ENCODE measurements at places on chromosomes 7 and 10.

GRCh38 chr7:70016044-70016770 is 417.9 kb downstream of the AUTS2 start:
- DNase-seq = no peak

DNA sequence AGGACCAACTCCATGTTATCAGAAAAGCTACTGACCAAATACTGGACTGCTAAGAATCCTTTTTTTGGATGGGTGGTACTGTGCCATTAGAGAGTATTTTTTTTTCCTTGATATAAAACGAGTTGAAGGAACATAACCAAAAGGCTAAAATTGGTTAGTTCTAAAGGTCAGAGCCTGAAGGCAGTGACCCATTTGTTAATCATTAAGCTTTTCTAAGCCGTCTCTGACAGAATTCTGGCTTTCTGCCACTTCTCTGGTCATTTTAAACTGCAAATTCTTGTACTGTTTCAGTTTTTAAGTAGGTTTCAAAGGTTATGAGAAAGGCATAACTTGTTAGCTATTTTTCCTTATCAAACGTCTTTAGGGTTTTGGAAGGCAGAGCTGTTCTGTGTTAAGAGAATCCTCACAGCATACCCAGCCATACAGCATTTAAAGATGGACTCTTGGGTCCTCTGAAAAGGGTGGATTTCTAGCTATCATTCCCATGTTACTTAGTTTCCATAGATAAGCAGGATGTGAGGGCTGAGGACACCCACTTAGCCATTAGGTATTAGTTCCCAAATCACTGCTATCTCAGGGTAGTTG is 196.8 kb downstream of the RNLS start:
- no peak for DNase-seq

DNA sequence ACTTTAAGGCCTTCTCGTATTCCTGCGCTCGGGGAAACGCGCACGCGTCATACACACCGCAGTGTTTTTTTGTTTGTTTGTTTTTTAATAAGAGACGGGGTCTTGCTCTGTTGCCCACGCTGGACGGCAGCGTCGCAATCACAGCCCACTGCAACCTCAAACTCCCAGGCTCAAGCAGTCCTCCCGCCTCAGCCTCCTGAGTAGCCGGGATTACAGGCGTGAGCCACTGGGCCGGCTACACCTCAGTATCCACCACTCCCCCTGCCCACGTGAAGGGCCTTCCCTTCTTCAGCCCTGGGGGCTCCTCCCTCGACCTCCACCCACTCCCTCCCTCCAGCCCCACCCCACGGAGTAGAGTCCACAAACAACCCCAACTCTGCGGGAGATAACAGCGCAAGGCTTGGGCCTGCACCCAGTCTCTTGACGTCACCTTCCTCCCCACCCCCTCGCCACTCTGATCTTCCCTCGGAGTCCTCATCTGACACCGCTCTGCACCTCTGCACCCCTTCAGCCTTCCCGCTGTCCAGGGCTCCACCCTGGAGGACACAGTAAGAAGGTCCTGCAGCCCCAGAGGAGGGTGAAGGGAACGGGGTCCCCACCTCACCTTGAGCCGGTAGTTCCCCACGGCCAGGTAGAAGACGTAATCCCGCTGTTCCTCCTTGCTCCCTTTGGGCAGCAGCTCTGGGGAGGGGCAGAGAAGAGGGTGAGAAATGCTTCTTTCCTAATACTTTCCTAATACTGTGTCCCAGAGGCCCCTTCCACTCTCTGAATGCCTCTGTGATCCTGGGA is 2.8 kb upstream of the CLDN15 start:
- no peak for DNase-seq

DNA sequence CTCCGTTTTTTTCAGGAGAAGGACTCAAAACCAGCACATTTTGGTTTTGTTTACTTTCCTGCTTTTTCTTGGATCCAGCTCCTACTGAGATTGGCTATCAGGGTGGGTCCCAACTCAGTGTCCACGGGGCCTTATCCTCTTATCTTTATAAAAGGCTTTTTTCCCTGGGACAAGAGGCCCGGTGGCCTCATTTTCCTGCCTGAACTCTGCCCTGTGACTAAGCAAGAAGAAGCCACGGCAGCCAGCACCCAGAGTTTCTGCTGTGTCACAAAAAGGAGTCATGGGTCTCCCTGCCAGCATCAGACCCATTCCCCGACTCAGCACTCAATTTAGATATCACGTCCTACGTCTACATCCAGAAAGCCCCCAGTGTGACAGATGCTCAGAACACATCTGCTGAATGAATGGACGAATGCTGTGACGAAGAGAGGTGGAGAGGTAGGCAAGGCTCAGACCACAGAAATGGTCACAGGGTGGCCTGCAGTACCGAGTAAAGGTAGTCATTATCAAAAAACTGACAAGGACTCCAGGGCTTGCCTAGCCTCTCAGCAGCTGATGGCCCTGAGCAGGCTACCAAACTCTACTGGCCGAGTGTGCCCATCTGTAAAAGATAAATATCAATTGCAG is 16.7 kb downstream of the DLG5 start:
- no peak for DNase-seq

GRCh38 chr7:148260599-148260998 is 330.0 kb upstream of the C7orf33 start:
- DNase-seq = no peak

- no peak for DNase-seq
These were observed 683.8 kb upstream of the ANKRD30A start for GRCh38 chr10:36441557-36441956.

DNA sequence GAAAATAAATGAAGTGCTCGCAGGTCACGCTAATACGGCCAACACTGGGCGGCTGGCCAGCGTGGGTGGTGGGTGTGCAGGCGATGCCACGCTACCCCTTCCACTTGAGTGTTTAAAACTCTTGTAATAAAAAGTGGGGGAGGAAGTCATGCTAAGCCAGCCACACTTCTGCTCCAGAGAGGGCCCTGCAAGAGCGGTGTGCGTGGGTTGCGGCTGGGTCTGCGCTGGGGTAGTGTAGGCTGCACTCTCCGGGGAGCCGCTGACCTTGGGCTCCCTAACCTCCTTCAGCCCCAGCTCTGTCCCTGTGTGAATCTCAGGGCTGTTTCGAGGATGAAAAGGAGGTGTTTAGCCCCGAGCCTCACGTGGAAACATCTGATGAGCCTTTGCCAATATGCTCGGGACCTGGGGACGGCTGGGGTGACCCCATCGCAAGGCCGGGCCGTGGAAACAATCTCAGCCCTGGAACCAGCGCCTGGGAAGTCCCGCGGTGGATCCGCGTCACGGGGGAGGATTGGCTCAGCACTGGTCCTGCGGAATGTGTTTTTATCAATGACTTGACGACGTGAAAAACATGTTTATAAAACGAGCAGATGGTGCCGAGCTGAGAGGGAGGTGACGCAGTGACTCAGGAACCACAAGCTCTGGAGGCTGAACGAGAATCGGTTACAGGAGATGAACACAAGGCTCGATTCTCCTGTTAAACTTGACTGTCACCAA is 278.5 kb downstream of the DNAJB6 start:
- DNase-seq = no peak

DNA sequence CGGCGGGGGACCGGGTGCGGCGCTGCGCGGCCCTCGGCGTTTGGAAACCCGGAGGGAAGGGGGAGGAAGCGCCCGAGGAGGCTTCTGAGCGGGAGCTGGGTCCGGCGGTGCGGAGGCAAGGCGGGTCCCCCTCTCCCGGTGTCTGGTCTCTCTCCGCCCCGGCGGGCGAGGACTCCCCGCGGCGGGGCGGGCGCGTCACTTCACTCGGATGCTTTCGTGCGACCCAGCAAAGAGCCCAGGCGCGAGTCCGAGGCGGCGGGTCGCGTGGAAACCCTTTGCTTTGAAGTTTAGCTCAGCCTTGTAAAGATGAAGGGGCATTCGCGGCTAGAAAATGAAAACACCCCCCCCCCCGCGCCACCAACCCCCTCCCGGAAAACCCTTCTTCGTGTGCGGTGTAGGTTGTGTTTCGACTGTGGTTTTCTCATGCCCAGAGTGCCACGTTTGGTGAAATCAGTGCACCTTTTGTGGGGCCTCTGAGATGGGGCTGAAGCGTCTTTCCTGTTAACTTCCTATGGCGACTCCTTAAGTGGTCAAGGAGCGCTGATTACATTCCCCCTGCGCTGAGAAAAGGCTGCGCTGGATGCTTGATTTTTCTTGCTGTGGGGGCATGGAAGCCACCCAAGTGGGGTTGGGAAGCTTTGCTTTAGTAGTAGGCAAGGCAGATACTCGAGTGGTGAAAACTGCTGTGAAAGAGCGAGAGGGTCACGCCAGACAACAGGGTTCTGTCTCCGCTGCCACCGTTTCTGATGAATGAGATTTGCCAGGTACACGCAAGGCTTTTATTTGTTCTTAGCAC is 876 bp downstream of the GNAI1 start:
- DNase-seq = no peak

DNA sequence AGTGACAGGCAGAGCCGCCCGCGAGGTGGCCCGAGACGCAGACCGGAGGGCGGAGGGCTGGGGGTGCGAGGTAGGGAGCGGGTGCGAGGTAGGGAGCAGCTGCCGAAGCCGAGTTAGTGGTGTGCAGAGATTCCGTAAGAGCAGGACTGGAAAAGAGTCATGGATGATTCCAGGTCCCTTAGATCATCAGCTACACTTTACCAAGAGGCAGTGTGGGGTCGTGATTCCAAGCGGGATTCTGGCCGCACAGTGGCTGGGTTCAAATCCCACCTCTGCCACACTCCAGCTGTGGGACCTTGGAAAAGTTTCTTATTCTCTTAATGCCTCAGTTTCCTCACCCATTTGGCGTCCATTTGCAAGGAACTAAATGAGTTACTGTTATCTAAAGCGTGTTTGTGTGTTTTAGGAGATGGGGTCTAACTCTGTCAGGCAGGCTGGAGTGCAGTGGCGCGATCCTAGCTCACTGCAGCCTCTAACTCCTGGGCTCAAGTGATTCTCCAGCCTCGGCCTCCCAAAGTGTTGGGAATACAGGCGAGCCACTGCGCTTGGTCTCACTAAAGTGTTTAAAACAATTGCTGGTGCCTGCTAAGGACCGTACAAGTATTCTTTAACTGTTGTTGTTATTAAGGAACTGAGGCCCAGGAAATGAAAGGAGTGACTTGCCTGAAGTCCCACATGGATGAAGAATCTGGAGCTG is 1.1 kb downstream of the NDUFB2 start:
- no peak for DNase-seq

- DNase-seq = no peak
These were observed 9.6 kb downstream of the DENND2A start for GRCh38 chr7:140631021-140631420.

- DNase-seq = no peak
These were observed 57.5 kb downstream of the FANK1 start for GRCh38 chr10:125953778-125954385.

DNA sequence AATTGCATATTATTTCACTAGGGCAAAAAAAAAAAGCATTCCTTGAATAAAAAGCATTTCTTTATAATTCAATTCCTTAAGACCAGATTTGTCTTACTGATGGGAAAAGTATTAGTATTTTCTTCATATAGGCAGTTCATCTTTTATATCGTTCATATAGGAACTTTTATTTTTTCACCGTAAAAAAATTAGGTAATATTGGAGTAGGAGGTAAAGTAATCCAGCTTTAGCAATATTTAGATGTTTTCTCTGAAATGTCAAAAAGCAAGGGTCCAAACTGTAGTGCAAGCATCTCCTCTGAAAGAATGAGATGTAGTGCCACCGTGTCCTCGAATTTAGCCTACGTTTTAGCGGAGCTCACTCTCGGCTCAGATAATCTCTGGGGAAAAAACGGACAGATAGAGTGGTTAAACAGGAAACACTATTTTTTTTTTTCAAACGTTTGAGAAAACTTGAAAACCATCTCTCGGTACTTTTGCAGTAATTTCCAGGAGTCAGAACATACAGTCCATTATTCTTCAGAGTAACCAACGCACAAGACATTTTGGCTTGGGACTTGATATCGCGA is 5.5 kb upstream of the SPAG6 start:
- no peak for DNase-seq

- no peak for DNase-seq
These were observed at the start of gene SPOCK2 for GRCh38 chr10:72087969-72088888. Gene SPOCK2 (minus strand): TSS chr10:72088551. CDS start chr10:72088328, 223 bp downstream.

All from NCI-H187 (cell line).